HL-60 (cell line): ENCODE measurements at places on chromosomes 4 and X.

GRCh38 chrX:130079824-130080406 is 30.4 kb downstream of the ELF4 start:
- DNase-seq: peak; percentile 58

- no peak for DNase-seq
These were observed 17.7 kb upstream of the TMEM154 start for GRCh38 chr4:152697284-152698088.

DNA sequence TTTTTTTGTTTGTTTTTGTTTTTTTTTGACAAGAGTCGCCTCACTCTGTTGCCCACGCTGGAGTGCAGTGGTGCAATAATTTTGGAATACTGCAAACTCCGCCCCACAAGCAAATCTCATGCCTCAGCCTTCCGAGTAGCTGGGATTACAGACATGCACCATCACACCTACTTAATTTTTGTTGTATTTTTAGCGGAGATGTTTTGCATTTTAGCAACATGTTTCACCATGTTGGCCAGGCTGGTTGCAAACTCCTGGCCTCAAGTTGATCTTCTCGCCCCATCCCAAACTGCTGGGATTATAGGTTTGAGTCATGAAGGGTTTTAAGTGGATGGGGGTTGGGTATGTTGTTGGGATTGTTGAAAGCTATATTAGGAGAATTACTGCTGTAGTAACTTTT is 270.9 kb upstream of the LCORL start:
- no peak for DNase-seq

- no peak for DNase-seq
These were observed 6.5 kb upstream of the USP46 start for GRCh38 chr4:52665592-52665991.

GRCh38 chrX:28706964-28707363 is 119.7 kb downstream of the IL1RAPL1 start:
- no peak for DNase-seq

DNA sequence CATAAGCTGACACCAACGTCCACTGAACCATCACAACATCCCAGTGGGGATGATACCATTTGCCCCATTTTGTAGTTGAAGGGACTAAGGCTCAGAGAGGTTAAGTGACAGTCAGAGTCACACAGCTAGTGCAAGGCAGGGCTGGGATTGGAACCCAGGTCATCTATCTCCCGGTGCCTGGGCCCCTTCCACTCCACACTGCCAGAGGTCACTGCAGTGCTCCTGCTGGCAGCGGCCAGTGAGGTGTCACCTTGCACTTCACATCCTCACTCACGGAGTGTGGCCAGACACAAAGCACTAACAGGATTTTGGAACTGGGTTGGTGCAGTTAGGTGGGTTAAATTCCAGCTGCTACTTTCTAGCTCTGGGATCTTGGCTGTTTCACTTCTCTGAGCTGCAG is 118.7 kb downstream of the ENPP6 start:
- DNase-seq: no peak

DNA sequence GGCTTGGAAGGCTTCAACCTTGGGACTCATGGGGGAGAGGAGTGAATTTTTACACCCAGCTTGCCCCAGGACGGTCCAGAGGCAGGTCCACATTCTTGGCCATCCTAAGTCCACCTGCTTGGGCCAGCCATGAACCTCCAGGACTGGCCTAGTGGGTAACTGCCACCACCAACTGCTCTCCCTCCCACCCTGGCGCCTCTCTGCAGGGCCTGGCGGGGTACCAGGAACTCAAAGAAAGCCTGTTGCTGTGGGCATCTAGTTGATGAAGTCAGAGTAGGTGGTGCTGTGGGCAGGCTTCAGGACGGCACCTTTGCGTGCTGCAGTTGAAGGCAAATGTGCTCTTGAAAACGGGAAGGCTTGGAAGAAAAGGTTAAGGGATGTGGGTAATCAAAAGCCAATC is 12.0 kb downstream of the BCOR start:
- DNase-seq: no peak

DNA sequence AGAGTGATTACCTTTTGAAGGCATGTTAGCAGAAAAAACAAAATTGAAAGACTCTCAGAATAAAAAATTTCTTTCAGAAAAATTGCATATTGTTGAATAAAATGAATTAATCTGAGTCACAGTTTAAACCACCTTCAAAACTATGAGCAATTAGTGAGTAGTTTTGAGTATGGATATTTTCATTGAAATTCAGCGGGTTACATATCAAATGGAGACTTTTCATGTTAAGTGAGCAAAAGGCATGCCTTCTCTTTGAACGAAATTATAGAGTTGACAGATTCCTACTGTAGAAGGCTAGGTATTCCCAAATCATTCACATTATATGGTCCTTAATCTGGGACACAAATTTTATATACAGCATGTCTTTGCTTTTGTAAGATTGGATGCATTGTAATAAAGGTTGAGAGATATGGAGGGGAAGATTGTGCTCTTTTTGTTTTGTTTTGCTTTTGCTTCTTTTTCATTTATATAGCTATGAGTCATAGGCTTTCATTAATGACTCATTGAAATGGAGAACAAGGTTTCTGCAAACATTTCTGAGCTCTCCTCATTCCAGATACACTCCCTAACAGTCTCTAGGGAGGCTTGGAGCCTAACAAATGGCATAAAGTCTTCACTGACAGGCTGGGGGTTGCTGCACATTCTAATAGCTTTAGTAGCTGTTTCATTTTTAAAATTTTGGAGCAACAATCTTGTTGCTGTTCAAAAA is 21.6 kb downstream of the PCDH18 start:
- DNase-seq: no peak

- no peak for DNase-seq
These were observed 102.5 kb downstream of the AMMECR1 start for GRCh38 chrX:110215411-110215810.

DNA sequence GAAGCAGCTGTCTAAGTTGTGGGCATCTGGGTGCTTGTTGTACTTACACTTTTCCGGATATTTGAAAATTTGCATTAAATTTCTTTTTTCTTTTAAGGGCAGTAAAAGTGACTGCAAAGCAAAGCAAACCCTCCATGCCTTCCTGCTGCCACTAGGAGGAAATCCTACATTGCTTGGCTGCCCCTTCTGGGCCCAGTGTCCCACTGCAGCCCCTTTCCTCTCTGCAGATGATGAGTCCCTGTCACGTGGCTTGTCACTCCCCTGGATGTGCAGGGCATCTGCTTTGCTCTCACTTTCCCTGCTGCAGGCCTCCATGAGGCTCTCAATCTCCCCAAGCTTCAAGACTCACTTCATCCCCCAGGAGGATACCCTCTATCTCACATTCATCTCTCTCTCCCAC is 12.7 kb downstream of the TSR2 start:
- DNase-seq: no peak

DNA sequence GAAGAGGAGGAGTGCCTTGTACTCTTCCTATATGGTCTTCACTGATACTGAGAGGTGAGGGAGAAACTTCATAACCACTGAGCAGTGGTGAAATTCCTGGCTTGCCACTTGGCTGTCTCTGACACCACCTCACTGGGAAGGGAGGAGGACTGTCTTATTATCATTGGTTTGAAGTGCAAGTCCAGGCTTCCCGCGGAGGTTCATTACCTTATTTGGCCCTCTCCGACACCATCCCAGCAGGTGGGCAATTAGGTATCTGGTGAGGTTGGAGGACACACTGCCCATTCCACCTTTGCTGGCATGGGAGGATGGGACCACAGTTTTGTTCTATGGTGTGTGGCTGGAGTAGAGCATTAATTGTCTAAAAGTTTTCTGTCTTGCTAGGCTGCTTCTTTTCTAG is 206.1 kb downstream of the LHFPL1 start:
- no peak for DNase-seq

DNA sequence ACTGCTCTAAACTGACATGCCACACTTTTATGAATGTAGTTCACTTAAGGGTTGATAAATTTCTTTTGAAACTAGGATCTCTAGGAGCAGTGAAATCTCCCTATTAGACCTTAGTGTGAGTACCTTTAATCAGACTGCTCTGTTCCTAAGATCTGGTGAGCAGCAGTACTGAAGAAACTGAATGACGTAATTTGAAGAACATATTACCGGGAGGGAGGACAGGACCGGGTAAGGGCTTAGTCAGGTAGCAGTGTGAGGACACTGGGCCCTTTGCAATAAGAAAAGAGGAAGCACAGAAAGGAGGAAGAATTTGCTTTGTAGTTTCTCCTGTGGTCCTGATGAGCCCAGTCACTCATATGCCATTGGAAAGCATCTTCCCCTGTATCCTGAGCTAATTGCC is 255.2 kb downstream of the THOC2 start:
- peak; percentile 10 for DNase-seq

GRCh38 chrX:151153086-151153485 is 23.3 kb upstream of the GPR50 start:
- DNase-seq: no peak

- DNase-seq: no peak
These were observed 449.6 kb downstream of the GLUD2 start for GRCh38 chrX:121496966-121497365.

DNA sequence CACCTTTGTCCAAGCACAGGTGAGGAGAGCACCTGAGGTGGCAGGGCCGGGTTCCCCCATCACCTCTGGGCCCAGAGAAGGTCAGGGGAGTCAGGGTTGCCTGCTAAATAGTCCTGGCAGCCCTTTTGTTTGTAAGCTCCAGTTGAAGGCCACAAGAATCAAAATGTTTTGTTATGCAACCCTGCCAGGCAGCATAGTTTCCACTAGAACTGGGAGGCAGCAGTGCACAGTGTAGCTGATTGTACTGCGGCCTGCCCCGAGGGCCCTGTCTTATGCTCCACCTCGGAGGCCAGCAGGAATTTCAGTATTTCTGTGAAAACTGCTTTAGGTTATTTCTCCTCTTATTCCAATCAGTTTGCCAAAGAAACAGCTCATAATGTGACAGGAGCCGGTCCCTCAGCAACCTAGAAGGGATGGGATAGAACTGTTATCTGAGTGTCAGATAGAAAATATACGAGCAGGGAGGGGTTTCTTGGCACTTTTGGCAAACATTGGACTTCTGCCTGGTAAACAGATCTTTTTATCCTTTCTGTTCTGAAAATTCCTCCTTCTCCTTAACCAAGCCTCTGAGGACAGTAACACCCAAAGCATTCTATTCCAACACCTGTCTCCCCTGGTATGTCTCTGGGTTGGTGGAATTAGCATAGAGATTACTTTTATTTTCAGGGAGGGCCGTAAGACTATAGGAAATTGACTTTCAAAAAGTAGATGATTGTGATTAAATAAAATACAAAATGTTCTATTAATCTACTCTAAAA is 93.6 kb downstream of the LNX1 start:
- no peak for DNase-seq

DNA sequence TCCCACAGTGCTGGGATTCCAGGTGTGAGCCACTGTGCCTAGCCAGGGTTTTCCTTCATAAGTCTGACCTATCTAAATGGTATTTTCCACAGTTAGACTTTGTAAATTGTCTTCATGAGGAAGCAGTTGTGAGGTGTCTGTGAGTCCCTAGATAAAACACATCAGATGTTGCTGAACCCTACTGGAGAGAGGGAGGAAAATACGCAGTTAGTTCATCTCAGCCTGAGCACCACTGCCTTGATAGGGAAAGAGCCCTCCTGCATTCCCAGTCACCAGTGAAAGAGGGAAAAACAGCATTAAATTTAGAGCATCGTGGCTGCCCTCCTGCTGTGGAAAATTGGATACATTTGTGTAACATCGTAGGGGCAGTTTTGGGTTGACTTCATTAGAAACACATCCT is 31.7 kb upstream of the CLDN34 start:
- DNase-seq: no peak

- no peak for DNase-seq
These were observed 75.1 kb upstream of the TMEM164 start for GRCh38 chrX:109927663-109928273.

GRCh38 chr4:163693211-163693610 is 198.7 kb downstream of the TMA16 start:
- DNase-seq: no peak

GRCh38 chr4:3781997-3782930 is 16.1 kb downstream of the ADRA2C start:
- DNase-seq: no peak

DNA sequence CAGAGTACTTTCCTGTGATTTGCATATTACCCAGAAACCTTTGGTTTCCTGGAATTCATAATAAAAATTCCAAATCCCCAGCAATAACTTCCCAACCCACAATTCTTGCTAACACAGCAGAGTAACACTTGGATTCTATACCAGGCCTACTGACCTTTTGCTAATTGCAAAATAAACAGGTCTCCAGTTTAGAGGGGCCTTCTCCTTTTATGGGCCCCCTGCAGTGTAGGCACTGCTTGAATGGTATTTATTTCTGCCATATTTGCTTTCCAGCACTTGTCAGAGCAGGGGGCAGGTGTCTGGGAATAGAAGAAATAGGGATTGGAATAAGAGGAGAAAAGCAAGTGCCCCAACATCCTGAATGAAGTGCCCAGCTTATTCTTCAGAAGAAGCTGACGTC is 25.3 kb upstream of the GPC3 start:
- DNase-seq: no peak

DNA sequence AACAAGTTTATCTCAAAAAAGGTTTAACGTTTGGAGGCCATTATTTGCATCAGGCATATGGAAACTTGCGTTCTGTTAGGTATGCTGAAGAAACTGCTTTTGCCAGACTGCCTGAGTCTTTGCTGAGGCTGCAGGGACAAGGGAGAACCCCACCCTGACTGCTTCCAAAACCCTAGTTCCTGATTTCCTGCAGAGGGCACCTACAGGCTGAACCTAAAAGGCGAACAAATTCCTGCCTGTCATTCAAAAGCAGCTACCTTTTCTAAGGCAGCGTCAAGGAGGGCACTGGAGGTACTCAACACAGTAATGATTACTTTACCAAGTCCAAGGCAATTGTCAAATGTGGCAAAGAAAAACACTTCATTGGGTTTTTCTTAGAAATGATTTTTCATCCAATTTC is 578 bp upstream of the CORIN start:
- no peak for DNase-seq

DNA sequence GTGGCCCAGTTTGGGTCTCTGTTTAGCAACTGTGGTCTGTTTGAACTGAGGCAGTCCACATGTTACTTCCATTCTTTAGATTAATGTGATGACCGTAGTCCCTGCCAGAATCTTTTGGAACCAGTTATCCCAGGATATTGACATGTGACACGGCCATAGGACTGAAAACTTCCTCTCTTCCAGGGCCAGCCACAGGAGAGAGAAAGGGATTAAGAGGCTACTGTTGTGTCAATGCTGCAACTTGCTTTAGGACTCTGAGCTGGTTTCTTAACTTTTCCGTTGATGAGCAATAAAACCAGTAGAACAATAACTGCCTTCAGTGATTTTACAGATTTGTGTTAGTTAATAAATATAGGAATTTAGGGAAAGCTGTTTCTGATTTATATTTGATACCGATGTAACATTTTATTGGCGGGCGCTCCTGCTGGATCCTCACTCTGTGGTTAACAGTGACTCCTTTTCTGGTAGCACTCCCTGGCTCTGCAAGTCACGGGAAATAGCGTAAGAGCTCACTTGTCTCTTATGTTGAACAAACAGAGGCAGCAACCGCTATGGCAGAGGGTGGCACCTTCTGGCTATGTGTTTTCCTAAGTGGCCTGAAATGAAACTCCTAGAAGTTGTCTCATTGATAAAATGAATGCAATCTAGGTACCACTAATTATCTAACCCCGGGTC is 2.5 kb downstream of the TENM3 start:
- DNase-seq: no peak

GRCh38 chrX:1491851-1492349 is 39.2 kb upstream of the ASMTL start:
- DNase-seq: peak; percentile 71
